Transverse colon (tissue), 4 donors: ENCODE measurements at places on chromosomes 7 and 10.

DNA sequence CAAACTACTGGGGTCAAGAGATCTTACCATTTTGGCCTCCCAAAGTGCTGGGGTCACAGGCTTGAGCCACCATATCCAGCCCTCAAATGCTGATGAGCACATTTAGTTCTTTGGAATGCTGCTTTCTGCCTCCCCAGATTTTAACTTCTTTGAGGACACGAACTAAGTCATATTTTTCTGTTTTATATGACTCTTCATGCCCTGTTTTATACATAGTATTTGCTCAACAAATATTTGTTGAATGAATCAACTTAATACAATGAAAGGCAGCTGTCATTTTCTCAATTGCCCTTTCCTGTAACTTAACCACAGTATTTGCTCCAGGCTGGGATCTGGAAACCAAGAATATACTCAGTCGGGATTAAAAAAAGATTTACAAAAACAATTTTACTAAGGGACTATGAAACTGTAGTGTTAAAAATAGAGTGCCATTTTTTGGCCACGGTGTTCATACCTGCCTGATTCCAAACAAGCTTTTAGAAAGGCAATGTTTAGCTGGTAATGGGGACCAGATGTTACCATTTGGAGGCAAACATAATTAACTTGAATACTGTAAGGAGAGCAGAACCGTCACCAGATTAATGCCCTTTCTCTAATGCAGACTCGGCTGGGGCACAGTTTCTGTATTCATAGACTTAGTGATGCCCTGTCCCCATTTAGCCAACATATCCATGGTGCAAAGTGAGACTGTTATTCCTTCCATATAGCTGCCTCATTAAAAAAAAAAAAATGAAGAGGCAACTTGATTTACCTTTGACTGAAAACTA, 117.6 kb downstream of the NRP1 start:
- no peaks in the 10 kb centered on the region for H3K36me3 ChIP-seq
- H3K4me1 ChIP-seq = peaks cover 4% of the 10 kb centered on the region
- H3K4me3 ChIP-seq = no peak overlapping the region
- no peak overlapping the region for H3K27ac ChIP-seq
- DNase-seq = no peak

DNA sequence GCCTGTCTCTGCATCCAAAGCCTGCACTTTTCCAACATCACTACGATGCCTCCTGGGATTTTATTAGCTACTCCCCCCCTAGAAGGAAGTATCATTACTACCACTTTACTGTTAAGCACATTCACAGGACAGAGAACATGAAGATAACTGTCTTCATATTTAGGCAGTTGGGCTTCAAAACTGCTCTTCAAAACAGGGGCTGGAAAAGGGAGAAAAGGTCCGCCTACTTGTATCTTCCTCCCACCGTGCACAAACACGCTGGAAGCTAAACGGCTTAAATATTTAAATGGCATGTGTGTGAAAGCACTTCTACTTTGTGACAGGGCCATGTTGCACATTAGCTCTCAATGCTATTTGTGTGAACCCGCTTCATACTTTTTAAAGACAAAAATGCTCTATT, 999 bp downstream of the ITIH5 start:
- DNase-seq = no peak
- H3K4me3 ChIP-seq = peak overlapping the region; percentile 54
- H3K27ac ChIP-seq = peak overlapping the region; percentile 85
- no peaks in the 10 kb centered on the region for H3K4me1 ChIP-seq
- peaks cover 40% of the 10 kb centered on the region for H3K27me3 ChIP-seq
- H3K36me3 ChIP-seq = no peaks in the 10 kb centered on the region

DNA sequence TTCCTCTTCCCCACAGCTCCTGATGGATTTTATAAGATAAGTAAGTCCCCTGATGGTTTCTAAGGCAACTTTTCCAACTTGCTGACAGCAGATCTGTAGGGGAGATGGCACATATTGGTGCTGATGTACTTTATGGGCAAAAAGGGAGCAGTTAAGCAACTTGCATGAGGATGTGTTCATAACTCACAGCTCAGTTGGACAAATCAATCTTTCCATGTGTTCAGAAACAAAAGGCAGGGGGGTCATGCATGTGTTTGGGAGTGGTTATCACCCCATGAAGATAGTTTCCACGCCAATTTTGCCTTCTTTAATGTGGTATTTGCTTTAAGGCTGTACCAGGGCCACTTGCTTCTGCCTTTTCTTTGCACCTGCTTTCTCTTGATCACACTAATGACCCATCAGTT, 6.1 kb downstream of the RBM20 start:
- H3K4me1 ChIP-seq = no peaks in the 10 kb centered on the region
- H3K27me3 ChIP-seq = peaks cover 76% of the 10 kb centered on the region
- no peaks in the 10 kb centered on the region for H3K36me3 ChIP-seq
- H3K27ac ChIP-seq = no peak overlapping the region
- no peak for DNase-seq

GRCh38 chr7:37363536-37364491, 84.8 kb downstream of the ELMO1 start:
- H3K36me3 ChIP-seq = no peaks in the 10 kb centered on the region
- no peaks in the 10 kb centered on the region for H3K27me3 ChIP-seq
- DNase-seq = no peak
- H3K27ac ChIP-seq = no peak overlapping the region

GRCh38 chr7:116540743-116541142, 15.9 kb downstream of the CAV1 start:
- peak overlapping the region; percentile 42 for H3K27ac ChIP-seq
- H3K4me3 ChIP-seq = no peak overlapping the region
- H3K36me3 ChIP-seq = no peaks in the 10 kb centered on the region
- H3K4me1 ChIP-seq = no peaks in the 10 kb centered on the region
- no peaks in the 10 kb centered on the region for H3K27me3 ChIP-seq

GRCh38 chr10:86109421-86109820, 257.2 kb downstream of the GRID1 start:
- no peak overlapping the region for H3K4me3 ChIP-seq
- H3K4me1 ChIP-seq = no peaks in the 10 kb centered on the region
- H3K36me3 ChIP-seq = no peaks in the 10 kb centered on the region
- no peak for DNase-seq
- H3K27me3 ChIP-seq = no peaks in the 10 kb centered on the region

GRCh38 chr10:125038637-125039036, 96.7 kb downstream of the ZRANB1 start:
- peak; percentile 70 for DNase-seq
- no peak overlapping the region for H3K4me3 ChIP-seq
- H3K36me3 ChIP-seq = no peaks in the 10 kb centered on the region
- H3K27ac ChIP-seq = peak overlapping the region; percentile 56
- H3K27me3 ChIP-seq = no peaks in the 10 kb centered on the region

DNA sequence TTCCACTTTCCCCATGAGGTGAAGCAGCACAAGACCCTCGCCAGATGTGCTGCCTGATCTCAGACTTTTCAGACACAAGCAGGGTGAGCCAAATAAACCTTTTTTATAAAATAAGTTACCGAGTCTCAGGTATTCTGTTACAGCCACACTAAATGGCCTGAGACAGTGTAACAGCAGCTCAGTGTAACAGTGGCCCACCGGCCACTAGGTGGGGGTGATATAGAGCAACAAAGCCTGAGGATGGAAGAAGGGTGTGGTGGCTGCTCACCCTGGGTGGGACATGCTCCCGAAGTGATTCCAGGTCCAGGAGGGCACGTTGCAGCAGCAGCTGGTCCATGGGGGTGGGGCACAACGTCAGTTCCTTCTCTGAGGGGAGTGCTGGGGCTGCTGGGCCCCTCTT, 44.6 kb downstream of the BMS1 start:
- H3K36me3 ChIP-seq = peaks cover 39% of the 10 kb centered on the region
- H3K4me3 ChIP-seq = no peak overlapping the region
- DNase-seq = no peak
- H3K27ac ChIP-seq = no peak overlapping the region

DNA sequence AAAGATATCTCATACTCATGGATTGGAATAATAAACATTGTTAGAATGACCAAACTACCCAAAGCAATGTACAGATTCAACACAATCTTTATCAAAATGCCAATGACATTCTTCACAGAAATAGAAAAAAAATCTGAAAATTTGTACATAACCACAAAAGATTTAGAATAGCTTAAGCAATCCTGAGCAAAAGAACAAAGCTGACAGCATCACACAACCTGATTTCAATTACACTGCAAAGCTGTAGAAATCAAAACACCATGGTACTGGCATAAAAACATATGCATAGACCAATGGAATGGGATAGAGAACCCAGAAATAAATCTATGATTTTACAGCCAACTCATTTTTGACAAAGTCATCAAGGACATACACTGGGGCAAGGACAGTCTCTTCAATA, 130.0 kb upstream of the TMEM72 start:
- no peaks in the 10 kb centered on the region for H3K27me3 ChIP-seq
- no peak overlapping the region for H3K27ac ChIP-seq
- no peak for DNase-seq
- no peaks in the 10 kb centered on the region for H3K36me3 ChIP-seq

DNA sequence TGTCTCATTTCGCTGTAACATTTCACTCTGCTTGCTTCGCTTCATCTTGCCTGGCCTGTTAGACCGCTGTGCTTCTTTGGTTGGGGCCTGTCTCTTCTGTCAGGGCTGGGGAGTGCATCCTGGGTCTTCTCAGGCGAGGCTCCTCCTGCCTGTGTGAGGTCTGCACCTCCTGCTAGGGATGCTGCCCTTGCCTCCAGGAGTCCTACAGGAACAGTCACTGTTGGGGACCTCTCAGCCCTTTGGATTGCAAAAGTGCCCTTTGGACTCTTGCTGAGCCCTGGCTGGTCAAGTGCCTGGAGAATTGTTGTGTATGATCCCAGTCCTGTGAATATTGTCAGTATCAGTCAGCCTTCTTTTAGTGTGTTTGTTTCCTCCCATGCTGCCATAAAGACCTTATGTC, 84.1 kb downstream of the MDFIC start:
- H3K4me1 ChIP-seq = peaks cover 15% of the 10 kb centered on the region
- no peak overlapping the region for H3K4me3 ChIP-seq
- H3K27me3 ChIP-seq = no peaks in the 10 kb centered on the region
- DNase-seq = no peak
- no peaks in the 10 kb centered on the region for H3K36me3 ChIP-seq

- no peak for DNase-seq
- no peak overlapping the region for H3K27ac ChIP-seq
- no peaks in the 10 kb centered on the region for H3K36me3 ChIP-seq
These were observed 24.6 kb upstream of the HUS1 start for GRCh38 chr7:48004032-48004431.

DNA sequence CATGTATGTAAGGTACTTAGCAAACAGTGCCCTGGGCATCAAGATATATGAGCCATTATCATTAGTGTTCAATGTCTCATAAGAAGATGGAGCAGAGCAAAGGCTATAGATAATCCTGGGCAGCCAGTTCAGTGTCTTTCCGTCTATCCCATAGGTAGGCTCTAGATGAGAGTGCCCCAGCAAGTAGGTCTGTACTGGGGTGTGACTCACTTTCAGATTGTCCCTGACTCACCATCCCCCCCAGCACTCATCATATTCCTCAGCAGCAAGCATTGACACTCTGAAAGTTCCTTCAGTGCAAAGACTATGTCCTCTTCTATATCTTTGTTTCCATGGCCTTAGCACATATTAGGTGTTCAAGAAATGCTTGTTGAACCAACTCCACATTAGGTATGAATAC, 20.0 kb upstream of the FAM204A start:
- H3K4me1 ChIP-seq = no peaks in the 10 kb centered on the region
- H3K4me3 ChIP-seq = no peak overlapping the region
- H3K27ac ChIP-seq = no peak overlapping the region
